ENCODE measurements at places on chromosomes 6 and 20. TPM values are rescaled to one million over a fixed set of nuclear protein-coding genes. Genes with fewer than 3 reads are reported as not detected.

The SOX18 gene
- 0.19 TPM for total RNA-seq

GRCh38 chr6:20921578-20921977 lies 387.3 kb downstream of the CDKAL1 start:
- DNase-seq: no peak

DNA sequence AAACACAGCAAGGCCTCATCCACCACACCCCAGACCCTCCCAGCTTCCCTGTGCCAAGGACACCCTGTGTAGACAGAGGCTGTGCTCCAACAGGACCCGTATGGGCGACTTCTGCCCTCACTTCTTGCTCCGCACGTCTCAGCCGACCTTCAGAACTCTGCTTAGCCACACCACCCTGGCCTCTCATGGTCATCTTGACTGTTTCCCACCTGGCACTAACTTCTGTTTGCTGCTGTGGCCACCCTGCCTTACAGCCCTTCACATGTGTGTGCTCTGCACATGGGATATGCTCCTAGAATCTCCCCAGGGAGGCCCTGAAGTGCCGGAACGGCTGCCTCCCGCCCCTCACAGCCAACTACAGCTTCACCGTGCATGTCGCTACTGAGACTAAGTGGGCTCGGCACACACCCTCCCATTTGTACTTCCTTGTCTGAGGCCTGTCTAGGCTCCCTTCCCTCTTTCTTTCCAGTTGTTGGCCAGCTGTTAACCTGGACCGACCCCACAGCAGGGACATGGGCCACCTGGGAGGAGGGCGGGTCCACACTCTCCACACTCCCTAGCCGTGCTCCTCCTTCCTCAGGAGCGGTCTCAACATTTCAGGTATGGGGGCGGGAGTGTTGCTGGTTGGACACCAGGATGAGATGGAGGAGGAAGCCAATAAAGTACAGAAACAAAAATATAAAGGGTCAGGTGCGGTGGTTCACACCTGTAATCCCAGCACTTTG lies 69.6 kb downstream of the PYGB start:
- no peak for DNase-seq

DNA sequence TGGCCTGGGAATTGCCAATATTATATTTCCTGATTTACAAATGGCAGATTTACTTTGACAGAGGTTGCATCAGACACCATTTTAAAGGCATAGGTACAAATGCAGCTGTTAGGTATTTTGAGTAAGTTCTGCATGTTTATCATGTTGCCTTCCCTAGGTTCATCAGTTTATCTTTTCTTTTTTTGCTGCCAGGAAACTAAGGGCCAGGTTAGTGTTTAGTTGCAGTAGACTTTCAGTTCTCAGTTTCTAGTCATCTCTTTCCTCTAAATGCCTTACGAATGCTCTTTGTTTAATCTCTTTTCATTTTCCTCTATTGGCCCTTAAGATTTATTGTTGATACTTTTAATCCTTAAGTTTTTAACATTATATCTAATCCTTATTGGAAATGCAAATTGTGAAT lies 129.9 kb downstream of the SMAP1 start:
- DNase-seq: no peak

- peak; percentile 67 for DNase-seq
Measured at GRCh38 chr6:30725713-30726505, 5.8 kb downstream of the TUBB start.

- DNase-seq: no peak
Measured at GRCh38 chr6:71394926-71395325, 106.3 kb downstream of the OGFRL1 start.

DNA sequence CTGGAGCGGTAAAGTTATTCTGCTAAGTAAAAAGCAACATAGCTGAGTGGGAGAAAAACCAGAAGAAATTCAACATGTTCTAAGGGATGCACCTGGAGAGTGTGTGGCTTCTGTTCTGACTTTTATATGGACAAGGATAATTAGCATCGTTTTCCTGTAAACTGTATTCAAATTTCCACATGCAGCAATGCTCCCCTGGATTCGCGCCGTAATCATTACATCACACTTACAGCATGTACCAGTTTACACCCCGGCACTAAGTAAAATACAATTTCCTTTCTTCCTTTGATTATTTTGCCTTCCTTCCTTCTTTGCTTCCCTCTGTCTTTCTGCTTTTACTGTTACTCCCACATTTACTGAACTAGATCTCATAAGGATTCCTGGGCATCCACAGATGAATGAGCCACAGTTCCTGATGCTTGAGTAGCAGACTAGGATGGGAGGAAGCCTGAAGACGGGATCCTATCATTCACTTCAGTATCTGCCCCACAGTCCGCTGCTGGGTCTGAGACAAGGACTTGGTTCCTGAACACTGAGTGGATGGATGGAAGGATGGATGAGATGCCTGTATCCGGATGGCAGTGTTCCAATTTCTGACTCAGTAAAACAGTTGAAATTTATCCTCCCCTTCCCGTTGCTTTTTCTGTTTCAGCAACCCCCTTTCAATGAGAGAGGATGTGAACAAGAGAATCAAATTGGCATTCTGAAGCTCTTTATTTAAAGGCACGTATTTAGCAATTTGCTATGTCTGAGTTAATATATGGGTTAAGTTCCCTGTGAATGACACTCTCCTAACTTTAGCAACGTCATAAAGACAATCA lies 174.6 kb downstream of the GJA10 start:
- DNase-seq: no peak

Measured in H4 (cell line).